Activated CD8-positive, alpha-beta memory T cell treated with anti-CD3 and anti-CD28 coated beads, Interleukin-2, amount 50 U/mL, for 48 hours (primary cell): ENCODE measurements at places on chromosomes 3 and 15.

- no peak for DNase-seq
These were observed 954.2 kb downstream of the CADM2 start for GRCh38 chr3:85912980-85913379.

DNA sequence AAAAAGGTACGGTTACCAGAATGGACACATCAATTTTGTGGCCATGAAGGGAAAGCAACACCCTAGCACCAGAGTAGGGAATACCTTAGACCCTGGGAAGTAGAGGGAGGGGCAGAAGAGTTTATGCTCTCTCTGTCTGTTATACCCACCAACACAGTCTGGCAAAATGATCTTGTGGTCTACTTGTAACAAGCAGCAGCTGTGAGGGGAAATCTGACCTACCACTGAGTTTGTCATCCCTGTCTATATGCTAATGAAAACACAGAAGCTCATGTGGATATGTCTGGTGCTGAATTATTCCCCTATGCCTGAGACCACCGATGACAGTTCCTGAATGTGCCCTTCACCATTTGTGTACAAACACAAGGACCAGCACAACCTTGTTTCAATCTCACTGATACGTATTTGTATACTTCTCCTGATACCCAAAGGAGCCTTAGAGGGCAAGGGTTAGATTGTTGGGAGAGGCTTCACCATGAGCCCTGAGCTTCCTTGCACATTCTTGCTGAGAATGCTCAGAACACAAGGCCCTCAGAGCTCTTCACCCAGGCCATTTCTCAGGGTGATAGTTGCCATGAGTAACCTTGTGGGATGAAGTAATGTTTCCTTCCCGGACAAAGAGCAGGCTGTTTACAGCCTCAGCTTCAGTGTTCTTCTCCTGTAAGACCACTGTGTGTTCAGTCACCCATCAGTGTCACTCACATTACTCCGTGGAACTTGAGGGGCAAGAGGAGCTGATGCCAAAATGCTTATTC is 24.7 kb upstream of the ZNF639 start:
- no peak for DNase-seq

GRCh38 chr15:42528970-42529369 is 19.6 kb downstream of the LRRC57 start:
- no peak for DNase-seq

- no peak for DNase-seq
These were observed 272.0 kb downstream of the KLF13 start for GRCh38 chr15:31598620-31599019.

DNA sequence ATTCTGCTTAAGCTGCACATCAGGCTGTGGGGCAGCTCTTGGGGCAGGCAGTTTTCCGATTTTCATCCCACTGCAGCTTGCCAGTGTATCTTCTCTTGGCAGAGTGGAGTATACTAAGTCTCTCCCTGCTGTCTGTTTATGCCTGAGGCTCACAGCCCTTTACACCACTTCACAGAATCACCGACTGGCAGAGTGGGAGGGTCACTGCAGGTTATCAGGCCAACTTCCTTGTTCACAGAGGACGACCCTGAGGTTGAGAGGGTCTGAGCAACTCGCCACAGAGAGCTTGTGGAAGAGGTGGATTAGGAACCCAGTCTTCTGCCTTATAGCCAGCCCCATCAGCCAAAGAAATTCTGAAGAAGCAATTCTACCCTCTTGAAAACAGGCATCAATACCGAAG is 30.9 kb downstream of the KIF9 start:
- no peak for DNase-seq

DNA sequence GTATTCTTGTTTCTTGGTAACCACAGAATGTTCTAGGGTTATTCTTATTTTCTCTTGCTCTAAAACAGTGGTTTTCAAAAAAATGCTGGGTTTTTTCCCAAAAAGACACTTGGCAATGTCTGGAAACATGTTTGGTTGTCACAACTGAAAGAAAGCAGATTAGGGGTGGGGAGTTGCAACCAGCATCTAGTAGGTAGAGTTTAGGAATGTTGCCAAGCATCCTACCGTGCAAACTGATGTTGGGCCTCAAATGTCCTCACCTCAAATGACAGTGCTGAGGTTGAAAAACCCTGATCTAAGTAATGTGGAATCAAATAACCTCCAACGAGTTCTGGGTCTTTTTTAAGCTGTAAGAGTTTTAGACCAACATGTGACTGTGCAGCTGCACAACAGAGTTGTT is 270.5 kb upstream of the STT3B start:
- no peak for DNase-seq

- no peak for DNase-seq
These were observed 59.8 kb upstream of the THSD4 start for GRCh38 chr15:71055461-71055860.

DNA sequence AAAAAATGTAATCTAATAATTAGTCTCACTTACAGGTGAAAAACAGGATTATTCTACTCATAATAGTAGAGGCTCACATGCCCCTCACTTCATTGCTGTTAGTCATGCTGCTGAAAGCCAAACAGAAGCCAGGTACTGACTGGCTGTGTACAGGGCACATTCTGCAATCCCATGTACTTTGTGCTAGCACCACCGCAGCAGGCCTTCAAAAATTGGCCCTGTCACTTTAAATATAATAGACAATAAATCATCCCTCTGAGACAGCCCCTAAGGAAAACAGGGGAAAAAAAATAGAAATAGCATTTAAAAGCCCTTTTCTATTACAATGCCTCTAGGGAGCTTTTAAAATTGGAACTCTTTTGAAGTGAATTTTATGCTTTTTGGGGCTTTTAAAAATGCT is 723.8 kb downstream of the TUSC7 start:
- no peak for DNase-seq

DNA sequence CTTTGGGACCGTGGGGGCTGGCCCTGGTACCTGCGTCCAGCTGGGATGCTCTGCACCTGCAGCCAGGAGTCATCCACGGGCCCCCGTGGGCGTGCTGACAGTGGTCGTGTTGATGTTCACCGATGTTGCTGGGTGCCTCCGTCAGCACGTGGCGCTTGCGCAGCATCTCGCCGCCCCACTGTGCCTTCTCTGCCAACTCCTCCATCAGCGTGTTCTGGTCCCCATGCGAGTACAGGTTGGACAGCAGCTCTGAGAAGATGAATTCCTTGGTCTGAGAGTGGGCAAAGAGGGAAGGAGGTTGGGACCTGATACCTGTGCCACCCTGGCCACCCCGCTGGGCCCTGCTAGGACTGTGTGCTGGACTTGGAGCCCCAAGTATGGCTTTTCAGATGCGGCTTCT is 61.4 kb downstream of the ADAMTS7 start:
- DNase-seq, result no peak

DNA sequence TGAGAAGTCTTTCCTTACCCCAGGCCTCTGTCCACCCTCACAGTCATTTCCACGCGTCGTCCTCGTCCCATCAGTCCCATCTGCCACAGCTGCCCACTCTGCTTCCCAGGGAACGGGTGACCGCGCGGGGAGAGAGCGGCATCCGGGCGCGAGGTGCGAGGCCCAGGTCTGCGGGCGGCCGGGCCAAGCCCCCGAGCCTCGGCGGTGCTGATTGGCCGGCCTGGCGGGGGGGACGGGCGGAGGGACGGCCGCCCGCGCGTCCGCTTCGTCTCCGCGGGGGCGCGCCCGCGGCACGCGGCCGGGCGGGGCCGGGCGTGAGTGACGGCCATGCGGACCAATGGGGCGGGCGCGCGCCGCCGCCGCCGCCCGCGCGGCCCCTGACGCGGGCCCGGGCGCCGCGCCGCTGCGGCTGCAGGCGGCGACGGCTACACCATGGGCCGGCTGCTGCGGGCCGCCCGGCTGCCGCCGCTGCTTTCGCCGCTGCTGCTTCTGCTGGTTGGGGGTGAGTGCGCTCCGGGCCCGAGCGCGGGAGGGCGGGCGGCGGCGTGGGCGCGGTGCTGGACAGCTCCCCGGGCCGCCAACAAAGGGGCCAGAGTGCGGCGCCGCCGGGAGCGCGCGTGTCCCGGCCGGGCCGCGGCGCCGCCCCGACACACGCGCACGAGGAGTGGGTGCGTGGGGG is at the start of gene PODXL2:
PODXL2 (plus strand) TSS at position 398 of the 679 bp plus-strand sequence; CDS start at position 433, 35 bp downstream.
- DNase-seq, result no peak

GRCh38 chr15:61056386-61056785 is 172.7 kb downstream of the RORA start:
- DNase-seq, result no peak

GRCh38 chr3:55538158-55538557 is 51.1 kb upstream of the WNT5A start:
- DNase-seq, result no peak

DNA sequence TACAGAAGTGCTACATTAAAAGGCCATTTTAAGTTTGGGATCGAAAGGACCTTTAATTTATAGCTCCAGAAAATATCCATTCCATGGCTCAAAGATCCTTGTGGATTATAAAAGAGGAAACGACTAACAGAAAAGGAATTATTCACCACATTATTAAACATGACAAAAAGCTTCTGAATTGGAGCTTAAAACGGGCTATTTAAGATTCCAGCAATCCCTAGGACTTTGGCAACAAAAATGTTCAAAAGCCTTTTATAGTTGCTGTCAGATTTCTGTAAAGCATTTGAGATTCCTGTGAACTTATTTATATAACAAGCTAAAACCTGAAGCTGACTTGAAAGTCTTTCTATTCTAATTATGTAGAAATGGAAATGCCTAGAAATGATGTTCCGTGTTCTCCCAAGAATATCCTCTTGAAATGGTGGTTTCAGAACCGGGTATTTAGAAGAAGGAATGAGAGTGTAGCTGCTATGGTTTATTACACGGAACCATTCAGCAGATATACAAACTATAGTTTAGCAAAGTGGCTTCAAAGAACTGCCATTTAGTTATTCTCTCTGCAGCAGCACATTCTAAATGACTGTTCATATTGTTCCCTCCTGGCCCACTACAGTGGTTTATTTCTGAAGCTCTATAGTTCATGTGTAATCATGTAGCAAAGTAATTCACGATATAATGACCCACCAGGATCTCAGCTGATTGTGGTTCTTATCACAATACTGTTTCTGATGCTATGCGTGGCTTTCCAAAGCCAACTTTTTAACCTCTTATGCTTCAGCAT is 961.7 kb downstream of the FHIT start:
- no peak for DNase-seq

GRCh38 chr3:151743855-151744254 is 10.1 kb downstream of the AADACL2 start:
- DNase-seq, result no peak

GRCh38 chr15:94882071-94882712 is 650.8 kb downstream of the MCTP2 start:
- DNase-seq, result no peak

DNA sequence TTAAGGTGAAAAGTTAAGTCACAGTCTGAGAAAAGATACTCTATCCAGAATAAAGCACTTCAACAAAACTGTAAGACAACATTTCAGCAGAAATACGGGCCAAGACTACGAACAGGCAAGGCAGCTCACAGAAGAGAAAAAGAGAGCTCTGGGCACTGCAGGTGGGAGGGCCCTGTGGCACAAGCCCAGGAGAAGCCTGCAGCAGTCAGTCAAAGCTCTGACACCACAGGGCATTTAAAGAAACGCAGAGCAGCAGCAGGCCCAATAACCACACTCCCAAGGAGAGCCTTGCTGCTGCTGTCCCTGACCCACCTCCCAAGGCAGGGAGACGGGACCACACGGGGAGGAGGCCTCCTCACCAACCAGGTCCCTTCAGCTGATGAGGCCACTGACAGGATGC is 19.2 kb downstream of the CHSY1 start:
- DNase-seq, result no peak

- DNase-seq, result no peak
These were observed 91.5 kb upstream of the RBMS3 start for GRCh38 chr3:29189328-29189727.

GRCh38 chr15:33215941-33216872 is 21.7 kb upstream of the FMN1 start:
- DNase-seq, result no peak

- DNase-seq, result no peak
These were observed 89.4 kb upstream of the CDAN1 start for GRCh38 chr15:42826251-42826890.

DNA sequence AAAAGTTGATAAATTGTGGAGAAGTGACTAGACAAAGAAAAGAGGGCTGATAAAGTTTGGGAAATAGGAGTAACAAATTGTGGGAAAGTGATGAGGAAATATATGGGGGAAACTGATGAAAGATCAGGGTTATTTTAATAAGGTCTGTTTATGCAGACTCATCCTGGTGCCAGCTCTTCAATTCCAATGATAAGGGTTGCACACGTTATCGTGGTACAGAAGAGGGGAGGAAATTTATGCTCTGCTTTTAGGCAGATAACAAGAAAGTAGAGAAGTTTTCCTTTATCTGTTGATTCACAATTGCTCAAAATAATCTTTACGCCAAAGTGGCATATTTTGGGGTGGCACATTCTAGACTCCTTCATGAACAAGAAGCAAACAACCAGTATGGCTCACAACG is 32.1 kb upstream of the LIPC start:
- no peak for DNase-seq

- no peak for DNase-seq
These were observed 141.0 kb upstream of the MYRIP start for GRCh38 chr3:39668420-39668819.

DNA sequence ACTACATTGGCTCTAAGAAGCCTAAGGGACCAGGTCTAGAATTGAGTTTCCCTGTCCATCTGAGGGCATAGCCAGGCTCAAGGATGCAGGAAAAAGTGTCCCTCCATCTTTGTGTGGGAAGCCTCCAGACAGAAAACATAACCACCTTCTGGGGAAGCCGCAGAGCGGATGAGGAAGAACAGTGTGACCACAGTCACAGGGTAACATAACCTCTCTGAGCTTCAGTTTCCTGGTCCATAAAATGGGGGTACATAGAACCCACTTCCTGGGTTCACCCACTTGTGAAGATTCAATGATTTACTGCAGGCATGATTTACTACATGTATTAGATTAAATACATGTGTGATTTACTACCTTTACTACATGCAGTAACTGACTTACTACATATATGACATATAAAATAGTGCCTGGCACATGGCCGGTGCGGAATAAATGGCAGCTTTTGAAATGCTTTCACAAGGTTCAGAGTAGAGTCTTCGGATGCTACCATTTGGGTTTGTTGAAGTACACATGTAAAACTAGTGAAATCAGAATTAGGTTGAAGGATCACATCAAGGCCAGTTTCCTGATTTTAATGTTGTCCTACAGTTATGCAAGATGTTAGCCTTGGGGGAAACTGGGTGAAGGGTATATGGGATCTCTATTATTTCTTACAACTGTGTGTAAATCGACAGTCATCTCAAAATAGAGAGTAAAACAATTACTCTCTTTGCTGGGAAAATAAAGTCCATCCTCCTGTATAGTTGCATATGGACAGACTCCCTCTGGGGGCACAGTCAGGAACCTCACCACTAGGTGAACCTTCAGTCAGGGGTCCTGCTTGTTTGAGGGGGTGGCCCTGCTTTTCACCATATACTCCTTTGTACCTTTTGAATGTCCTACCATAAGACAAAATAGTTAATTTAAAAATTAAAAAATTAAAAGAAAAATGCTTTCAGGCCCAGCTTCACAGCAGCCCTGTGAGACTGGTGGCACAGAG is 86.0 kb downstream of the SEMA5B start:
- DNase-seq, result no peak

DNA sequence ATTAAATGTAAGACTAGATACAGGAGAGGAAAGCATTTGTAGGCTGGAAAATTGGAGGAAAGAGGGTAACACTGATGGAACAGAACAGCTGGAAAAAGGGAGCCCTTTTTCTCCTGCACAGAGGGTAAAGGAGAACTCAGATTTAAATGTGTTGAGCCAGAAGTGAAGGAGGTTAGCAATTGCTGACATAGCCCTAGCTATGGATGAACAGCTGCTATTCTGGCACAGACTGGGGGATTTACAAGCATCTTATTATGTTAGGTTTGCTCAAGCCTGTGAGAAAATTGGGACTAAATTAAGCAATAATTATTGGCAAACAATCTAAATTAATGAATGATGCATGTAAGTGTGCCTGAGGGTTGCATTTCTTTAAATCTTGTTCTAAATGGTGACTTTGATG is 40.6 kb upstream of the PRR20G start:
- DNase-seq, result no peak
